ENCODE measurements at places on chromosomes 1 and 21. TPM values are rescaled to one million over a fixed set of nuclear protein-coding genes. Genes with fewer than 3 reads are reported as not detected.
A peak's percentile ranks its signal among the peaks of the same experiment; 100 is the strongest.

DNA sequence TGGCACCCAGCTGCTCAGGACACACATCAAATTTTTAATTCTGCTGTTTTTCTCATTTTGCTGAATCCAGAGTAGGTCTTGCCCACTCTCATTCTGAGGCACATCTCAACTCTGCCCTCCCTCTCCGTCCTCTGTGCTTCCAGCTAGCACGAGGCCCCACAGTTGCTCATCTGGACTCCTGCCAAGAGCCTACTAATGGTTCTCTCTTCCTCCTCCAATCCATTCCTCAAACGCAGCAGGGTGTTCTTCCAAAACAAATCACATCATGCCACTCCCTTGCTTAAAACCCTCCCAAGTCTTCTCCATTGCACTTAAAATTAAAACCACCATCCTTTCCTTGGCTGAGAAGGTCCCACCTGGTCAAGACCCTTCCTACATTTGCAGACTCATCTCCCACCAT is 49.8 kb upstream of the SCAF4 start:
- no peaks in the 10 kb centered on the region for H3K27me3 ChIP-seq
- no peak for DNase-seq
- H3K4me3 ChIP-seq = no peak overlapping the region
- H3K27ac ChIP-seq = no peak overlapping the region

DNA sequence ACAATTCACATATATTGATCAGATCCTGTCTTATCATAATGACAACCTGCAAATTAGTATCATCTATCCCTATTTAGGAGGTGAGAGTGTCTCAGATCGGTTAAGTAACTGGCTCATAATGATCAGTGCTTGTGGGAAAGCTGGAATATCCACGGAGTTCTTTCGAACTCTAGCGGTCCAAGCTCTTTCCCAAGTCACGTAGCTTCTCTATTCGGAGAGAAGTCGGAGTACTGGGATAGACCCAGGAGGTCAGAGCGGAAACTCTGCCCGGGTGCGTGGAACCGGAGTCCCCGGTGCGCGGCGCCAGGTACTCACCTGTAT is 339 bp downstream of the PTGS2 start:
- H3K36me3 ChIP-seq = peaks cover 31% of the 10 kb centered on the region
- DNase-seq = no peak
- peak overlapping the region; percentile 68 for H3K4me3 ChIP-seq
- peak overlapping the region; percentile 92 for H3K27ac ChIP-seq
- peaks cover 8% of the 10 kb centered on the region for H3K4me1 ChIP-seq

- H3K4me3 ChIP-seq = no peak overlapping the region
- no peaks in the 10 kb centered on the region for H3K27me3 ChIP-seq
- DNase-seq = peak; percentile 53
- peak overlapping the region; percentile 76 for H3K27ac ChIP-seq
These were observed 39.9 kb downstream of the SIPA1L2 start for GRCh38 chr1:232589812-232590743.

GRCh38 chr1:83828456-83828855 is 170.5 kb downstream of the TTLL7 start:
- H3K27ac ChIP-seq = no peak overlapping the region
- H3K4me1 ChIP-seq = no peaks in the 10 kb centered on the region
- H3K36me3 ChIP-seq = no peaks in the 10 kb centered on the region
- DNase-seq = no peak
- no peaks in the 10 kb centered on the region for H3K27me3 ChIP-seq

DNA sequence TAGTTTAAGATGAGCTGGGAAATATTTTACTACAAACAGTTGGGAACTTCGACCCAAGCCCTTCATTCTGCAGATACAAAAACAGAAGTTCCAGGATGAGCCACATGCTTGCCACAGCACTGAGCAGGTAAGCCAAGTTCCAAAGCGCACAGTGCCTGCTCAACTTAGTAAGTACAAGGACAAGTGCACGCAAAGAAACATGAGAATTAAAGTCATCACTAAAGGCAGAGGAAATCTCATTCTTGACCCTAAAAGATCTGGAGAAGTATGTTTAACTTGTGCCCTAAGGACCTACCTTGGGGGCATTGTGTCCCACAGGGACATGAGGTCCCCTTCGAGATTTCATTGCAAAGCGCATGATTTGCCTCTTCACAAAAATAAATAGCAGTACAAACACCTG is 1.2 kb upstream of the UBAP2L start:
- peak overlapping the region; percentile 77 for H3K4me3 ChIP-seq
- H3K27ac ChIP-seq = peak overlapping the region; percentile 97
- DNase-seq = no peak
- peaks cover 38% of the 10 kb centered on the region for H3K36me3 ChIP-seq
- peaks cover 53% of the 10 kb centered on the region for H3K4me1 ChIP-seq

GRCh38 chr1:52632732-52633290 is at the start of gene SHISAL2A:
TSS of gene SHISAL2A (plus strand) at chr1:52633168. CDS start at chr1:52633494, 326 bp downstream.
- peak within 1 kb of the TSS; percentile 67 for H3K27ac ChIP-seq

The SPRR3 gene
- not detected for total RNA-seq

The NR1I3 gene
- not detected for total RNA-seq

The OR2L5 gene
- not detected for total RNA-seq
